SJCRH30 (cell line): ENCODE measurements at places on chromosomes 12 and 14. TPM values are rescaled to one million over a fixed set of nuclear protein-coding genes. Genes with fewer than 3 reads are reported as not detected.

DNA sequence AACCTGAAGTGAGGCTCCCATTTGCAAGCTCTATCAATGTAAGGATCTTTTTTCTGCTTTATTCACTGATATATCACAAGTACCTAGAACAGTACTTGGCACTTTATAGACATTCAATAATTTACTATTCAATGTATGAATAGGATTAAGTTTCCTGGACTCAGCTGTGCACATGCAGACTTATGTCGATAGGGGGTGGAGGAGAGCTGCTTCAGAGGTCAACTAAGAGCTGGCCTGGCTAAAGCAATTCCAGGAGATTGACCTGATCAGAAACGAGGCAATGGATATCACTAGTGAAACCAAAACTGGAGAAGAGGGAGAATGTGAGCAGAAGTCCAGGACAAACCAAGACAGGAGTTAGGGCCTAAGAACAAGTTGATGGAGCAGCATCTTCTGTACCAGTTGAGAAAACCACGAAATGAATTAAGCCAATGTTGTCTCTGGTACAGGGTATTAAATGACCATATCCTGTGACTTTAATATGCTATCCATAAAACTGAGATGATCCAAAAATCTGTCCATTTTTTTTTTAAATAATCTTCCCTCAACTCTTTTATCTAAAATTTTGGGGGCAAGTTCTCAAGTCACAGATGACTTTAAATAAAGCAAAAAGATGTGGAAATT lies 169.2 kb downstream of the PIK3C2G start:
- H3K36me3 ChIP-seq, result no peaks in the 10 kb centered on the region
- peaks cover 53% of the 10 kb centered on the region for H3K4me1 ChIP-seq
- DNase-seq, result peak; percentile 65
- no peaks in the 10 kb centered on the region for H3K27me3 ChIP-seq

DNA sequence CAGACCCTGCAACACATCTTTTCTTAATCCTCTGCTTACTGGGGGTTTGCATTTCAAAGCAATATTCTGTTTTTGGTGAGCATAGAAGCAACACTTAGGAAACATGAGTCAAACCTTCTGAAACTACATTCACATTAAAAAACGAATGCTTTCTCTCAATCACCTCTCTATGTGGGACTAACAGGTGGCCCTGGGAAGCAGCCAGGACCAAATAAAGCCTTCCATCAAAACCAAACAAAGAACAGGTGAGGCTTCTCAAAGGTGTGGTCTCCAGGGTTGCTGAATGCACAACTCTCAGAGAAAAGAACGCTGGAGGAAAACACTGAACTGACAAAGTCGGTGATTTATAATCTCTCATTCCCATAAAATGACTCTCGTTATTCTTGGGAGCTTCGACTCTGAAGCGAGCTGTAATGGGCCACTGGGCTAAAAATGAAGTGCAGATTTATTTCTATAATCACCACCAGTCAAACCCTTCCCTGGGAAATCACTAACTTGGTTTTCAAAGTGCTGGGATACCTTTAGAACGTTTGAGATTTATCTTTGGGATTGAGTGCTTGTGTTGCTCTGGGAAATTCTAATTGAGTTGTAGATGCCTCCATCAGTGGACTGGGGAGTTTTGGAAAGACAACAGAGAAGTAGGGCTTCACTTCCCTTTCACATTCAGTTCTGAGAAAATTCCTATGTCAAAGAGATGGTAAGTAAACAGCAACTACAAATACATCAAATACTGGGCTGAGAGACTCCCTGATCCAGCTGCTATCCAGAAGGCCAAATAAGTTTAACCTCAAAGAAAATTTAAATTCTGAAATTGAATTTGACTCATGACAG lies 262.0 kb upstream of the TMPO start:
- H3K27me3 ChIP-seq, result no peaks in the 10 kb centered on the region
- H3K4me1 ChIP-seq, result no peaks in the 10 kb centered on the region
- no peaks in the 10 kb centered on the region for H3K36me3 ChIP-seq
- no peak for DNase-seq
- H3K4me3 ChIP-seq, result no peak overlapping the region

GRCh38 chr12:121918679-121919038 lies 267 bp downstream of the CFAP251 start:
- H3K36me3 ChIP-seq, result peaks cover 15% of the 10 kb centered on the region
- no peak overlapping the region for H3K4me3 ChIP-seq
- no peak for DNase-seq
- no peak overlapping the region for H3K27ac ChIP-seq

- H3K27ac ChIP-seq, result no peak overlapping the region
- H3K4me3 ChIP-seq, result no peak overlapping the region
- H3K27me3 ChIP-seq, result peaks cover 12% of the 10 kb centered on the region; the same call in 1 of the 2 replicates
- H3K4me1 ChIP-seq, result no peaks in the 10 kb centered on the region
Measured at GRCh38 chr12:57983146-57983857, 41.9 kb downstream of the ATP23 start.

- peaks cover 17% of the 10 kb centered on the region for H3K4me1 ChIP-seq
- H3K27me3 ChIP-seq, result no peaks in the 10 kb centered on the region; the same call in 1 of the 2 replicates
- no peaks in the 10 kb centered on the region for H3K36me3 ChIP-seq
- no peak for DNase-seq
Measured at GRCh38 chr12:107654873-107655272, 30.7 kb upstream of the PWP1 start.

DNA sequence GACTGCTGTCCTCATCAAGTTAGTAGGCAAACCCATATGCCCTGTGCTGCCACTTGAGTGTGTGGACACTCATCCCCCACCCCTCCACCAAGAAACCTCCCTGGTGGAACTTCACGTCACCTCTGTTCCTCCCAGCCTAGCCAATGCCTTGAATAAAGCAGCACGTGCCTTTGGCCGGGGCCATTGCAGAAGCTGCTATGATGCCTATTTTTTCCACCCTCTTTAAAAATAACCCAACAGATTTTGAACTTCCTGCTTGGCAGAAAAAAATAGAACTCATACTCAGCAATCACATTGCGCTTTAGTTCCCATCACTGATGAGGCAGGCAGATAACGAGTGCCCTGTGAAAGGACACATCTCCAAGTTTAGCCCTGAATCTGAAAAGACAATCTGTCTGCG lies 23.1 kb upstream of the PWP1 start:
- peaks cover 5% of the 10 kb centered on the region; the same call in 1 of the 2 replicates for H3K27me3 ChIP-seq
- H3K36me3 ChIP-seq, result no peaks in the 10 kb centered on the region
- no peak for DNase-seq
- no peak overlapping the region for H3K4me3 ChIP-seq
- no peak overlapping the region for H3K27ac ChIP-seq

GRCh38 chr14:31122098-31122611 lies 85.4 kb downstream of the HECTD1 start:
- H3K36me3 ChIP-seq, result peaks cover 54% of the 10 kb centered on the region
- no peak overlapping the region for H3K4me3 ChIP-seq
- no peaks in the 10 kb centered on the region for H3K27me3 ChIP-seq

GRCh38 chr12:95804291-95804690 lies 13.7 kb upstream of the NTN4 start:
- H3K27ac ChIP-seq, result no peak overlapping the region
- DNase-seq, result no peak
- no peak overlapping the region for H3K4me3 ChIP-seq
- H3K4me1 ChIP-seq, result no peaks in the 10 kb centered on the region
- no peaks in the 10 kb centered on the region for H3K36me3 ChIP-seq

DNA sequence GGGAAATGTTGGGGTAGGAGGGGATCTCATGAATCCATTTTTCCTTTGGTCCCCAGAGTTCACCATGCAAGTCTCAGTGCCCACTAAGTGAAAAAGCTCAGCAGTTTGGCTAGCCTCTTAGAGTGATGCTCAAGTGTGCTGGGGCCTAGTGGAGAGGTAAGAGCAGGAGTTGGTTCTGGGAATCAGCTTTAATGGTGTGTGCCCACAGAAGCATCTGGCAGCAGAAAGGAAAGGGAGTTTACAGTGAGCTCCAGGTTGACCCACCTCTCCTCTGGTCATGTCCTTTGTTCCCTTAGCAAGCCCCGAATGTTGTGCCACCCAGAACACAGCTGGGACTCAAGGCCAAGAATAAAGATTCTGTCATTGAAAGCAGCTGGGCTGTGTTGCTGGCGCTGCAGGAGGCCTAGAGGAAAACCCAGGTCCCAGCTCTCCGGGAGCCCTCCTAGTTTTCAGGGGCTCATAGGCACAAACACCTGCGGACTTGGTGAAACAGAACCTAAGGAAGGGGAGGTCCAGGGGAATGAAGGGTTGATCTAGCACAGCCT lies 320.8 kb downstream of the ZFP36L1 start:
- no peaks in the 10 kb centered on the region for H3K36me3 ChIP-seq
- no peak for DNase-seq
- no peaks in the 10 kb centered on the region for H3K27me3 ChIP-seq
- H3K27ac ChIP-seq, result no peak overlapping the region
- no peak overlapping the region for H3K4me3 ChIP-seq

GRCh38 chr12:118436986-118437385 lies 60.6 kb downstream of the SUDS3 start:
- H3K4me1 ChIP-seq, result no peaks in the 10 kb centered on the region
- H3K36me3 ChIP-seq, result no peaks in the 10 kb centered on the region
- DNase-seq, result no peak
- H3K27me3 ChIP-seq, result no peaks in the 10 kb centered on the region
- H3K27ac ChIP-seq, result no peak overlapping the region
- H3K4me3 ChIP-seq, result no peak overlapping the region

- H3K27ac ChIP-seq, result no peak overlapping the region
- H3K36me3 ChIP-seq, result no peaks in the 10 kb centered on the region
- no peaks in the 10 kb centered on the region for H3K27me3 ChIP-seq
- no peak for DNase-seq
Measured at GRCh38 chr14:78228702-78229327, 58.6 kb downstream of the NRXN3 start.

- H3K4me3 ChIP-seq, result no peak overlapping the region
- H3K27me3 ChIP-seq, result no peaks in the 10 kb centered on the region
- no peaks in the 10 kb centered on the region; the same call in 1 of the 2 replicates for H3K4me1 ChIP-seq
- H3K36me3 ChIP-seq, result no peaks in the 10 kb centered on the region
Measured at GRCh38 chr14:53532853-53533252, 379.7 kb upstream of the DDHD1 start.

DNA sequence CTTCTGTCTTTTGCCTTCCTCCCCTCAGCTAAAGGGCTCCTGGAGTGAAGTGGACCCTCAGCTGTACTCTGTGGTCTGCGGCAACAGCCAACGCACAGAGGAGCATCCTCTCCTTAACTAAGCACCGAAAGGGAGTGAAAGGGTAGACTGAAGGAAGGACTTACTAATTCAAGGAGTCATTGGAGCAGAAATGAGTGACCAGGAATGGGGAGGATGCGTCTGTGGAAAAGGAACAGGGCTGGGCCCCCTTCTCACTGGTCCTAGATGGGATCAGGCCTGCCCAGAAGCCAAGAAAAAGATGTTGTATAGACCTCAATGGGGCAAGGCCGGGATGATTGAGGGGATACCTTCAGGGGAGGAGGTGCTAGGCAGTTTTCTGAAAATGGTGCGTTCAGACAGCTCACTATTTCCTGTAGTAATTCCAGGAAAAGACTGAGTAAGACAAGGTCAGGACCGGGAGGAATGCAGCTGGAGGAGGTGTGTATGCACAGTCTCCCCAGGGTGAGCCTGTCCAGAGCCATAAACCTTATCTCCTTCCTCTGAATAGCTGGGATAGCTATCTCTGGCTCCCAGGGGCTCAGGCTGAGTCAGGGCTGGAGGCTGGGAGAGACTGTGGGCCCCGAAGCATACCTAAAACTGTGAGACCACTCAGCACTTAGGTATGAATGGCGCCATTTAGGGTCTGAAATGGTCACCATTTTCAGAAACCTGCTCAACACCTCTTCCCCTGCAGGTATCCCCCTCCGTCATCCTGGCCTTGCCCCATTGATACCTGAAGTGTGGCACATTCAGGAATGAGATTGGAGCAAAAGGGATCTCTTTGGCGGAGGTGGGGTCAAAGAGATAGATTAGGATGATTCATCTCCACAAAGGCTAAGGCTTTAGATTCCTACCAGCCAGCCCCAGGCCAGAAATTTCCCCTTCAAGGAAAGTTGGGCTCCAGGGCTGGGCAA lies 20.2 kb upstream of the KRT8 start:
- H3K27ac ChIP-seq, result no peak overlapping the region
- no peak for DNase-seq
- no peaks in the 10 kb centered on the region for H3K4me1 ChIP-seq
- no peaks in the 10 kb centered on the region for H3K27me3 ChIP-seq
- H3K36me3 ChIP-seq, result no peaks in the 10 kb centered on the region

Gene AICDA
- not detected in 2 replicates for total RNA-seq

Gene GPR84
- total RNA-seq, result not detected in 2 replicates

Gene HVCN1
- 2.7 and 2.8 TPM in 2 replicates for total RNA-seq

Gene KCNK13
- 1.3 and 2.0 TPM in 2 replicates for total RNA-seq

Gene NR2C1
- total RNA-seq, result 33.7 and 39.1 TPM in 2 replicates

Gene SLC7A7
- 46.2 and 47.8 TPM in 2 replicates for total RNA-seq

Gene SMOC1
- 12.8 and 15.6 TPM in 2 replicates for total RNA-seq
